ENCODE measurements at places on chromosomes 3 and 15.

GRCh38 chr3:88509582-88509981, 359.8 kb downstream of the C3orf38 start:
- no peak for DNase-seq

GRCh38 chr3:21256932-21257331, 494.1 kb downstream of the ZNF385D start:
- no peak for DNase-seq

GRCh38 chr3:107414325-107414964, 37.2 kb downstream of the CCDC54 start:
- DNase-seq: no peak

- DNase-seq: peak; percentile 42
These were observed 9.1 kb upstream of the GNAI2 start for GRCh38 chr3:50226888-50227389.

- DNase-seq: no peak
These were observed 42.0 kb downstream of the SST start for GRCh38 chr3:187628169-187628568.

- no peak for DNase-seq
These were observed 41.2 kb downstream of the PTPN23 start for GRCh38 chr3:47421741-47422649.

- DNase-seq: no peak
These were observed 22.0 kb upstream of the PIGZ start for GRCh38 chr3:196990601-196991007.

GRCh38 chr15:95644100-95644875, 686.2 kb upstream of the NR2F2 start:
- DNase-seq: no peak

GRCh38 chr15:70248116-70249025, 150.7 kb upstream of the TLE3 start:
- no peak for DNase-seq

GRCh38 chr3:184731786-184732537, 20.1 kb upstream of the MAGEF1 start:
- DNase-seq: no peak

DNA sequence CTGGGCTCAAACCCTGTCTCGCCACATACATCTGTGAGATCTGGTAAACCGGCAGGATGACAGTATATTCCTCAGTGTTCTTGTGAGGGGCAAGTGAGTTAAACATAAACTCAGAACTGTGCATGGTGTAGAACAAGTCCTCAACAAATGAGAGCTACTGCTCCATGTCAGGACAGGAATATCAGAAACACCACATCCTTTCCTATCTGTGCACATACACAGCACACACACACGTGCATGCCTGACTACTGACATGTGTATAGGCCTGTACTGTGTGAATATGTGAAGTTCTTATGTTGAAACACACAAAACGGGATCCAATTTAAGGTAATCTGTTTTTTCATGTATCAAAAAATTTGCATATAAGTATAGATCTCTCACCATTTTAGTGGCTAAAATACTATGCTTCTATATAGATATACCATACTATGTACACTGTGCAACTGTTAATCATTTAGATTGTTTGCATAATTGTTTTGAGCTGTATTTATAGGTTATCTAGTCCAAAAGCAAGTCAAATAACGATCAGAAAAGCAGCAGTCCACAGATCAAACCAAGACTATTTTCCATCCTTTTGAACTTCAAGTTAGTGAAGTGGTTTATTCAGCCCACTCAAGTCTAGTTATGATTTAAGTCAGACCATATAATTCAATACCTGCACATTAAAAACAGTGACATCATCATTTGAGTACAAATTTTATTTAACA, 44.8 kb downstream of the CCR4 start:
- no peak for DNase-seq

GRCh38 chr3:141051443-141052200, 475 bp downstream of the SPSB4 start:
- DNase-seq: no peak

DNA sequence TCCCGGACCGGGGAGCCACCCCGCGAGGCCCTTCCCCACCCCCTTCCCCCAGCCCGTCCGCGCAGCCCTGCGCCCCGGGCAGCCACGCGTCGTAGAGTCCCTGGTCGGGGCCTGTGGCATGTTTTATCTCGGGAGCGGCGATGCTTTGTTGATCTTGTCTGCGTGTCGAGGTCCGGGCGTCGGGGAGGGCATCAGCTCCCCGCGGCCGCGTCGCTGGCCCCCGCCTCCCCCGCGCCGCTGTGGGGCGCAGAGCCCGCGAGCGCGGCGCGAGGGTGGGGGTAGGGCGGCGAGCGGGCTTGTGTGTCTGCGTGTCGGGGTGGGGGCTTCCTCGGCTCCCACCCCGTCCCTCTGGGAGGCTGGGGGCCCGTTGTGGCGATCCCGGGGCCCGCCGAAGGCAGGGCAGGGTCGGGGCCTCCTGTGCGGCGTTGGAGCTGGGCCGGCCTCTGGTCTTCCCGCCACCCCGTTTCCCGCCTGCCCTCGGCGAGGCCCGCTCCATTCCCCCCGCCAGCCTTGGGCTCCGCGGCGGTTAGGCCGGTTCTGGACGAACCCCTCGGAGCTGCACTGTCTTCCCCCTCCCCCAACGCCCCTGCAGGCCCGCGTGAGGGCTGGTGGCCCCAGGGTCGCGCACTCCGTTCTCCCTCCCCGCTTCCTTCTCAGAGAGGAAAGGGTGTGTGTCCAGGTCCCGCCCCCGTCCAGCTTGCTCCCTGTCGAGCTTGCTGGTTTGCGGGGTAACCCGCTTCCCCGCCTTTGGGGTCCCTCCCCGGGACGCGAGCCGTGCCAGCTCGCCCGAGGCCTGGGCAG, 695 bp downstream of the GMPS start:
- peak; percentile 36 for DNase-seq

DNA sequence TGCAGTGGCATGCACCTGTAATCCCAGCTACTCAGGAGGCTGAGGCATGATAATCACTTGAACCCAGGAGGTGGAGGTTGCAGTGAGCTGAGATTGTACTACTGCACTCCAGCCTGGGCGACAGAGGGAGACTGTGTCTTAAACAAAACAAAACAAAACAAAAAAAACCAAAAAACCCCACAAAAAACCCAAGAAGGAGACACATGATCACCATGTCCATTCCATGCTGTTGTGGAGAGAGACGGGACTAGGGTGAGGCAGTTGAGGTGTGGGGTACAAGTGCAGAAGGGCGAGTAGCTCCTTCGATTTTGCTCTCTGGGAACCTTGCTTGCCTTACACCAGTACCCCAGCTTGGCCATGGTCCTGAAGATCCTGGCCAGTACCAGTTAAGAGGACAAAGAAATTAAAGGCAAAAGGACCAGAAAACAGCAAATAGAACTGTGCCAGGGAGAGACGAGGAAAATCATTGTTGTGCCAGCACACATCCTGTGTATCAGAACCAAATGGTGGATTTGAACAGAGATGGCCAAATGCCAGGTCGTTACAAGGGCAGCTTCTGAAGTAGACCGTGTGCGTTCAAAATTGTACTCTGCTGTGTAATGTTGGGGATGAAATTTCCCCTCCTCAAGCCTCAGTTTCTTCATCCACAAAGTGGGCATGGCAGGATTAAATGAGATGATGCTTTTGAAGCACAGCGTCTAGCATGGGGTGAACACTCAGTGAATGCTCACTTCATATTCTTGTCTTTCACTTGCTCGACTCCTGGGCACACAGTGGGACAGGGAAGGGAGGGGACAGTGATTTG, 42.9 kb upstream of the CTSH start:
- DNase-seq: no peak

GRCh38 chr3:193348686-193349085, 29.9 kb downstream of the ATP13A5 start:
- DNase-seq: no peak

DNA sequence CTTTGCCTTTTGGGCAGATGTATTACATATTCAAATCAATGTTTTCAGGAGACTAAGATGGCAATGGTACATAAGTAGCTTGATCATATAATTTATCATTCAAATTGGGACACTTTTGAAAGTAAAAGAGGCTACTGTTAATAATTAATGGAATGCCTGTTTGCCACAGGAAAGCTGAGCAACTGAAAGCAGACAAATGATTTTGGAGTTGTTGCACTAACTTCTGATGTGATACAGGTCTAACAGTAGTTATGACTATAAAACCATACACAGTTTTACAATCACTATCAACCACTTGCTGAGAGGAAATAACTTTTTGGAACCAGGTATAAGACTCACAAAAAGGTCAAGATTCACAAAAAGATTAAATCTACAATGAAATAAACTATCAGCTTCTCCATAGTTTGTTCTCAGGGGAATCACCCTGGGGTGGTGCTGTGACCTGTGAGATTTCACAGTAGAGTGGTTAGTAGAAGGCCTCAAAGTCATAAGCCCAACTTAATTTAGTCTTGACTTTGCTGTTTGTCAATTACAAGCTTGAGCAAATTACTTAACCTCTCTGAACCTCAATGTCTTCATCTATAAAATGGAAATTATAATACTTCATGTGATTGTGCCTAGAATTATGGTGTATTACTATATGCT, 42.7 kb downstream of the HHLA2 start:
- DNase-seq: no peak

- DNase-seq: no peak
These were observed 1.2 kb upstream of the ADCY5 start for GRCh38 chr3:123449997-123450604.

DNA sequence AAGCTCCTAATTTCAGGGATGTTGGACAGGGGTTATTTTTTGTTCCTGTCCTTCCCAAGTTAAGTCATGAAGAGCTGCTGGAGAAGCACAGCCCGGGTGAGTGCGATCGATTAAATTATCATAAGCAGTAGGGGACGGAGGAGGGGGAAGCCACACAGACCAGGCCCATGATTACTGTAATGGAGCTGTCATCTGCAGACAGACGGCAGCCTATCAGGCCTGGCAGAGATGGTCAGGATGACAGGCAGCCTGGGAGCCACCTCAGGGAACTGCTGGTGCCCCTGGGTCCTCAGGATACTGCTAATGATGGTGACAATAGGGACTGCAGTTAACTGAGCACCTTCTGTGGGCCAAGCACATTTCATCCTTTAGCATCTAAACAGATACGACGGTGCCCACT, 147.7 kb downstream of the RAB11A start:
- no peak for DNase-seq

DNA sequence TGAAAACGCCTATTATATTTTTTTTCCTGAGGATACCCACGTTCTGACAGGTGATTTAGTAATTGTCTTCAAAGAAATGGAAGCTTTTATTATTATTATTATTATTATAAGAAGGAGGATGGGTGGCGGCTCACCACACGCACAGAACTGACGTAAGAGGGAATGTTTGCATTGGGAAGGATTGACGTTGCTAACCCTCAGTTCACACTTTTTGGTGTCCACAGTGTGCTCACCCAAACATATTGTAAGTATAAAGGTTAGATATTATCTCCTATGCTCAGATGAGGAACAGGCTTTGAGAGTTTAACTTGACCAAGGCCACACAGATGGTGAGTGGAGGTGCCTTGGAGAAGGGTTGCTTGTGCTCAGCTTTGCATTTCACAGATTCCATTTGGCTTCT, 533.5 kb upstream of the TBL1XR1 start:
- no peak for DNase-seq

DNA sequence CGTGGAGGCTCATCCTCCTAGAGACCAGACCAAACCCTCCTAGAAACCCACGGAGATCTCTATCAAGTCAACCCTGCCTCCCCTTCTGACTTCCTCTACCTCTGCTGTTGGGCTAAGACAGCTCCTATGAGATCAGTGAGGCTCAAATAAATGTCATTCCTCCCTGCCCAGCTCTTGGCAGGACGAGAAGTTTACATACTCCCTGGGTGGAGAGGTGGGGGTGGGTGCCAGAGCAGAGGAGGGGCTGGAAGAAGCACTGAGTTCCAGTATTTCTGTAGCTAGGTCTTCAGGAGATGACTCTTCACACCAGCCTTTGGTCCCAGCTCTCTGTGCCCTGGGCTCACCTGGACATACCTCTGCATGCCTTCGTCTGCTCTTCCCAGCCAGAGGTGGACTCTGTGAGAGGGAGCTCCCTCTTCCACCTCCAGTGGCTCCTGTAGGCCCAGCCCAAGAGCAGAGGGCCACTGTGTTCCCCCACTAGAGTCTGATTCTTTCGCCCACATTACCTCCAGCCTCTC, 42.4 kb upstream of the TLE3 start:
- DNase-seq: no peak

- no peak for DNase-seq
These were observed 196.5 kb downstream of the UBE3A start for GRCh38 chr15:25242166-25242879.

GRCh38 chr15:85112997-85113396, 131.3 kb downstream of the PDE8A start:
- no peak for DNase-seq

DNA sequence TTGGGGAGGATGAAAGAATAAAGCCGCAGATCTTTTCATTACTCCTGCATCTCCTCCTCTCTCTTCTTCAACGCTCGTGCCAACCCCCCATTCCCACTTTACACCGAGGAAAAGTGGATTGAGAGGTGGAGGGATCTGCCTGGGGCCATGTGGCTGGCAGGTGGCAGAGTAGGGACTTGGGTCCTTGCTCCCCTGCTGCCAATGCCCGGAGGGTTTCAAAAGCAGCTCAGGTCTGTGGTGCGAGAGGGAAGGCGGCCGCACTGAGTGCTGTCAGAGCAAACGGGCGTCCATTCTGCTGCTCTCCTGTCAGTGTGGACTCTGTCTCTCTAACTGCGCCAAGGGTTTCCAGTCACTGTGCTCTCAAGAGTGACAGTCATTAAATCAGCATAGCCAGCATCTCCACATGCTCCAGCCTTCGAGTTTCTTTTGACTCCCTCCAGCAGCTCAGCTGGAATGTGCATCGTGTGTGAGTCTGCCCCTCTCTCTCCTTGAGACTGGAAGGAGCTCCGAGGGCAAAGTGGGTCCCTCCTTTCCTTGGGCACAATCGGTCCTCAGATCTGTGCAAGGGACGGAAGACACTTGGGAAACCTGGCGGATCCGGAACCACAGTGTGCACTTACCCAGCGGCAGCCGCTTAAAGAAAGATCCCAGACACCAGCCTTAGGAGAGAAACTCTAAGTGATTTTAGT, 68.6 kb downstream of the VGLL4 start:
- DNase-seq: no peak

DNA sequence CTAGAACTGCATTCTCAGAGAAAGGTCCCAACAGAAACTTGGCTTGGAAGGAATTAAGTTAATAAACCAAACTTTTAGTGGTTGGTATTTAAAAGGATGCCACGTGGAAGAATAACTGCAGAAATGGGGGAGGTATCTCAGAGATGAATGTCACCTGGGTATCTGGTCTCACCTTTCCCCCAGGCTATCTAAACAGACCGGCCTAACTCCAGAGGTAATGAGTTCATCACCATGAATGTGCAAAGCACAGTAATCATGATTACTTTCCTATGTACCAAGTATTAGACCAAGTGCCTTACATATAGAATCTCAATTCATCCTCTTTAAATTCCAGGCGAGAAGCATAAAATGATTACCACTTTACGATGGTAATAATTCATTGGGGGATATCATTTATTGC, 80.8 kb downstream of the FBN1 start:
- DNase-seq: no peak

DNA sequence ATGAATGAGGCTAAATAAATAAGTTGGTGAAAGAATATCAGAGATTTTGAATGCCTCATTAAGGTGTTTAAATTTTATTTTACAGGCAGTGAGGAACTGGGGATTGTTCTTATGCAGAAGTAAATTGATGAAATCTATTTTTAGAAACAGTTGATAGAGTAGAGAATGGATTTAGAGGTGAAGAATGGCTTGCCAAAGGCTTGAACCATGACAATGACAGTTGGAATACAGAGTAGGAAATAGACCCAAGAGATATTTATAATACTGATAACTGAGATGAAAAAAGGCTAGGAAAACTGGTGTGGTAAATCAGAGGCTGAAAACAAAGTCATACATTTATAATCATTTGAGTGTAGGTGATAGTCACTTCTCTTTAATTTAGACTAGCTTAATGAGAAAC, 39.0 kb upstream of the RBMS3 start:
- no peak for DNase-seq

GRCh38 chr15:99185414-99186130, 63.8 kb downstream of the TTC23 start:
- no peak for DNase-seq
